ENCODE measurements at places on chromosomes 3 and 15. TPM values are rescaled to one million over a fixed set of nuclear protein-coding genes. Genes with fewer than 3 reads are reported as not detected.
A peak's percentile ranks its signal among the peaks of the same experiment; 100 is the strongest.

GRCh38 chr3:68436619-68437401 is 495.5 kb downstream of the TAFA4 start:
- no peak for DNase-seq

- DNase-seq, result no peak
Observed at GRCh38 chr3:24181256-24181655, 236.2 kb downstream of the NR1D2 start.

GRCh38 chr15:50675535-50676144 is 11.0 kb downstream of the TRPM7 start:
- no peak for DNase-seq

DNA sequence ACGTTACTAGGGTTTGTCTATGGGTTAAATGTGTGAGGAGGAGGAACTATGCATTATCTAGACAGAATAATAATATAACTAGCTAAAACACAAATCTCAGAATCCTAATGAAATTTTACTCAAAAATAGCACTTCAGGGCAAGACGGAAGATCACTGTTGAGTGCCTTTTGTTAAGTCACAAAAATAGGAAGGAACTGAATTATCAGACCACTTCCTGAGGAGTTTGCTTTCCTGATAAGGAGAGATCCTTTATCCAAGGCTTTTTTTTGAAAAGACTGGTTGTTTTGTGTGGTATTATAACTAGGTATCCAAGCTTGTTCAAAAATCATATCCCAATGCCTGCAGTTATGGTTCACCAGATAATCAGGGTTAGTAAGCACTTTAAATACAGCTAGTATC is 34.6 kb downstream of the NR2E3 start:
- DNase-seq, result no peak

DNA sequence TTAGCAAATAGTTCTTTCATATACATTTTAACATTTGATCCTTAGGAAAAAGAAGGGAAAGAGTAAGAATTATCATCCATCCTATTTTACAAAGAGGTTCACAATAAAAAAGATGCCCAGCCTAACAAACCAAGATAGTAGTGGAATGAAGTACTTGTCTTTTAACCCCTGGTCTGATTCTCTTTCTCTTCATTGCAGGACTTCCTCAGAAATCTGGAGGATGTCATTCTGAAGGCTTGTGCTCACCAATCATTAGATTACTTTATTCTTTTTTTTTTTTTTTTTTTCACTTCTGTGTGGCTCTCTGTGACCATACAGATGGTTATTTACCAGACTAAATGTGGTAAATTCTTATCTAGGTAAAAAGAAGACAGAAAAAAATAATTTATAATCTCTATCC is 7.0 kb downstream of the HDGFL3 start:
- no peak for DNase-seq

The C3orf33 gene
- 4.2 TPM for total RNA-seq

- DNase-seq, result no peak
Observed at GRCh38 chr15:74022706-74023470, 28.4 kb downstream of the PML start.

DNA sequence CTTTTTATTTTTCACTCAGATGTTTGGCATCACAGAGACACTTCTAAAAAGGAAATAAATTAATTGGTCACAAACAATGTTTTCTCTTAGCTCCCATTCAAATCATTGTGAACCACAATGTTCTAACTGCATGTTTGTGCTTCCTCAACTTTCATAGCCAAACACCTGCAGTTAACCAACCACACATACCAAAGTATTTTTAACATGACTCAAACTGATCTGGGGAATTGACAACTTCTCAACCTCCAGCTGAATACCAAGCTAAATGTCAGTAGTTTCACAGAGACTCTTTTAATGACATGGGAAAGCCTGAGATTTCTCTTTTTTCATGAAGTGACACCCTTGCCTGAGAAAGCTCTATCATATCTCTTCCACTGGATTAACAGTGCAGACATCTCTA is 217.9 kb upstream of the MME start:
- no peak for DNase-seq

DNA sequence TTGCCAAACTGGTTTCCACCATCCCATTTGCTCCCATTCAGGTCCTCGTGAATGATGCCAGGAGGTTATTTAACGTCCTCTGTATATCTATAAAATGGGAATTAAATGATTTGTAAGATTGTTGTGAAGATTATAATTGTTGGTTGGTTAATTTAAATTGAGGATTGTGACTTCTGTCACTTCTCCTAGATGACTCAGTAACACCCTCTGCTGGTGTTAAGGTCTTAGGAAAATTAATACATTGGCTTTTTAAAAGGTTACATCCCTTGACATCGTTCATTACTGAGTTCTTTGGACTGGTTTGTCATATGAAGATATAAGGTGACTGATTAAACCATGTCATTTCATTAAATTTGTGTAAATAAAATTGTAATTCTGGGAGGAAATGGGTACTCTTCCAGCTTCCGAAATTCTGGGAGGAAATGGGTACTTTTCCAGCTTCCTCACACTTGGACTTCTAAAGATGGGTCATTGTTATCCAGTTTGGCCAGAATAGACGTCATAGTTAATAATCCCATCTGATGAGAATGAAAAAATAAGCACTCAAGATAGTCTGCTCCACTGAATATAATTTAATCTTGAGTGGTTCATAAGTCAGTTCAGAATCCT is 33.3 kb upstream of the PAQR5 start:
- DNase-seq, result peak; percentile 23

DNA sequence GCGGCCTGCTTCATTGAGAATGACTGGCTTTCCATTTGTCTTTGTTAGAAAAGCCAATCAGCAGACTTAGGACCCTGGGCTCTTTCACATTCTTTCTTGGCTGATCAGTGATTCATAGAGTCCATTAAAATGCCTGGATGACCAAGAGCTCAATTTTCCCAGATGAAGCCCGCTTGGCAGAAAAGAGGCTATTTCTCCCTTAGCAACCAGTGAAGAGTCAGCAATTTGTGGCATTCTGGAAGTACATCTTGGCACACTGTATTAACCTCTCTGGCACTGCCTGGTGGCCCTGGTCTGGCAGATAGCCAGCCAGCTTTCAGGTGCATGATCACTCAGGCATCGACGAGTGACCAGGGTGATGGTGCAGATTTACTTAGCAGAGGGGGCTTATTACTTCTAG is 145.7 kb upstream of the PLAAT1 start:
- no peak for DNase-seq

GRCh38 chr15:69451951-69452691 is 497 bp upstream of the RPLP1 start:
- no peak for DNase-seq

GRCh38 chr3:12905316-12906071 is 64.1 kb upstream of the RPL32 start:
- DNase-seq, result no peak

DNA sequence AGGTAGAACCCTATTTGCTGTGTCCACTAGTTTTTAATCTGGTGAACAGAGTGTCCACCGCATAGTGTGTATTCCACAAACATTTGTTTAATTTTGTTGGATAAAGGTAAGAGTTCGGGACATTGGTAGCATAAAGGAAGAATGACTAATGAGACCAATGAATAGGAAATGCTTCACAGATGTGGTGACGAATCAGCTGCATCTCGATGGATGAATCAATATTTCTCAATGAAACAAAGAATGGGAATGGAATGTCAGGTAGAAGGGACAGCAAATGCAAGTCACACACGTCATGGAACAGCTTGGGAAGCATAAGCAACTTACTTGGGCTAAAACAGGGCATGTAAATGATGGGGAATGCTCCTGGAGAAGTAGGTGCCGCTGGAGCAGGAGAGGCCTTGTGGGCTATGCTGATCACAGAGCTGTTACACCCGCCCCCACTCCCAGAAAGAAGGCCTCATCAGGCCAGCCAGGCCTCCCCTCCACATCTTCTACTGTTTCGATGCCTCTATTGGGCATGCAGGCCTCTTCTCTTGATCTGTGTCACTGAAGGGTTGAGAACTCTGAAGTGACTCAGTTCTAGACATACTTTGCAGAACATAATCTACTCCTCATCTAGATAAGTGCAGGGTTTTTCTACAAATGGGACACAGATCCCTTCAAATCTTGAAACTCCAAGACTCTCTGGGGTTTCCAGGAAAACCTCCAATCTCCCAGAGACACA is 120.0 kb upstream of the GADL1 start:
- DNase-seq, result no peak

GRCh38 chr15:70535071-70535954 is 228.0 kb downstream of the UACA start:
- DNase-seq, result no peak

The B4GALT4 gene
- total RNA-seq, result 59.7 TPM

DNA sequence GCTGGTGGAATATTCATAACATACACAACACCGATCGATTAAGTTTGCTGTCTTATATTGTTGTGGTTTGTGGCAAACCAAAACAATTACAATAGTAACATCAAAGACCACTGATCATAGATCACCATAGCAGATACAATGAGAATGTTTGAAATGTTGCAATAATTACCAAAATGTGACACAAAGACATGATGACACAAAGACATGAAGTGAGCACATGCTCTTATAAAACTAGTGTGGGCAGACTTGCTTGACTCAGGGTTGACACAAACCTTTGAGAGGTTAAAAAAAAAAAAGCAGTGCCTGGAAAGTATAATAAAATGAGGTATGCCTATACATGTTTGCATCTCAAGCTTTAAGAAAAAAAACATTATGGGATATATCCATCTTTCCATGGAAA is 130.3 kb downstream of the NR1I2 start:
- DNase-seq, result no peak

- no peak for DNase-seq
Observed at GRCh38 chr3:56484122-56484521, 15.9 kb upstream of the ERC2 start.

The SLC51B gene
- 15.4 TPM for total RNA-seq

The TP63 gene
- total RNA-seq, result 1.2 TPM

The AHSG gene
- total RNA-seq, result 237 TPM

DNA sequence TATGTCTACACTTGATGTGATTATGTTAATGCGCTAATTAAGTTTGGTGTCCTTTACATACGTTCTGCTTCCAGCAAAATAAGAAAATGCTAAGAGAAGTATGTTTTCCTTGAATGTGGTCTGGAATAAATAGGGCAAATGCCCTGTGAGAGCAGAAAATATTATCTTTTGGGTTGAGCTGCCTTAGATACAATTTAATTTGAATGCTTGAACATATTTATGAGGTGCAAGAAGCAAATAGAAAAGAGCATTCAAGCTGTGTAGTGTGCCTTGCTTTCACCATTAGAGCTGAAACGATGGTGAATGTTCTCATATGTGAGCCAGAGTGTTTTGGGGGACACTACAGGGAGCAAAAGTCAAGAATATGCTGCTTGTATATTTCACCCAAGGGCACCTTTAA is 15.9 kb upstream of the ARNT2 start:
- no peak for DNase-seq

- DNase-seq, result no peak
Observed at GRCh38 chr15:39869858-39870515, 50.1 kb downstream of the GPR176 start.

The PLOD2 gene
- 53.1 TPM for total RNA-seq

GRCh38 chr15:70669006-70669602 is 94.3 kb downstream of the UACA start:
- DNase-seq, result no peak

The COL6A5 gene
- not detected for total RNA-seq

DNA sequence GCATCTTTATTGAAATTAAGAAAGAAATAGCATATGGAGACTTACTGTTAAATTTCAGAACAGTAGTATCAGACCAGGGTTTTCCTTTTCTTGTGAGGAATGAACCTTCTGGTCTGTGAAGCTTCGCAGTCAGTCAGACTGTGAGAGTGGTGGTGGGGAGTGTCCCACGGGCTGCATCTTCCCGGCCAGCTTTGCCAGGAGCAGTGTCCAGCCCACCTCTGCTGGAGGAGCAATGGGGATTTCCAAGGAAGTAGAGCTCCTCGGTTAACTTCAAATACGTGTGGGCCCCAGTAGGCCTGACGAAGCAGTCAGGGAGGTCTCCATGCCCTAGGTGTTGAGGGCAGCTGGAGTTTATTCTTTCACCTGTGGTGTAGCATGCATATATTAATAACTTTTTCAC is 40.9 kb upstream of the FBXL22 start:
- no peak for DNase-seq

Measured in Caco-2 (cell line).